ENCODE measurements at places on chromosomes 5 and 9.

DNA sequence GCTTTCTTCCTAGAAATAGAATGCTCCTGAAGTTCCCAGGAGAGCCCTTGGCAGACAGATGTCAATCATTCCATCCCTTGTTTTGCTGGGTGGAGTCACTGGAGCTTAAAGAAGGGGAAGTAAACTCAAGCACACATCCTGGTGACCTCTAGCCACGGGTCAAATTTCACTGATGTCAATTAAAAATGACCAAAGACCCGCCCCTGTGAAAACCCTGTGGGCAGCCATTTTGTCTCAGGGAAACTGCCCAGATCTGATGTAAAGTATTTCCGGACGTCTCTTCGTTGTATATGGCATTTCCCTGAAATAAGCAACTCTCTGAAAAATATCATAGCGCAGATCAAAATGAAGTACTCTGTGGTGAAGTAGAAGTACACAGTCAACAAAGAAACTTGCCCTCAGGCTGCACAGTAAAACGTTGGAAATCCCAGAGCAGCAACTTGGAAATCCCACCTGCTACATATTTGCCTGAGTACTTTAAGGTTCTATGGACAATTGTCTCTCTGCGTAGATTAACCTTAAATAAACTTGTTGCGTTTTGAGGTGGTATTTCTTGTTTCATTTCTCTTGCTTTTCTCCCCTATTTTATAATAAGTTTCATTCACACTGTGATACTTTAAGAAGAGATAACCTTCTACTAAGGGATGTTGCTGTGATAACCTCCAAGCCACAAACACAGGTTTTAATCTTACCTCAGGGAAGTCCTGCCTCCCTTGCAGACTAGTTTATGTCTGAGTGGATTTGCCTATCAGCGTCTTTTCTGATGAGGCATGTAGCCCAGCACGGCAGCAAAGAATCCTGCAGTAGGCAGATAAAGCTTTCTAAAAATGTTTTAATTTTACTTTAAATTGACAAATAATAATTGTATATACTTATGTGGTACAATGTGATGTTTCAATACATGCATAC lies 60.9 kb upstream of the PIP5K1B start:
- DNase-seq = no peak

DNA sequence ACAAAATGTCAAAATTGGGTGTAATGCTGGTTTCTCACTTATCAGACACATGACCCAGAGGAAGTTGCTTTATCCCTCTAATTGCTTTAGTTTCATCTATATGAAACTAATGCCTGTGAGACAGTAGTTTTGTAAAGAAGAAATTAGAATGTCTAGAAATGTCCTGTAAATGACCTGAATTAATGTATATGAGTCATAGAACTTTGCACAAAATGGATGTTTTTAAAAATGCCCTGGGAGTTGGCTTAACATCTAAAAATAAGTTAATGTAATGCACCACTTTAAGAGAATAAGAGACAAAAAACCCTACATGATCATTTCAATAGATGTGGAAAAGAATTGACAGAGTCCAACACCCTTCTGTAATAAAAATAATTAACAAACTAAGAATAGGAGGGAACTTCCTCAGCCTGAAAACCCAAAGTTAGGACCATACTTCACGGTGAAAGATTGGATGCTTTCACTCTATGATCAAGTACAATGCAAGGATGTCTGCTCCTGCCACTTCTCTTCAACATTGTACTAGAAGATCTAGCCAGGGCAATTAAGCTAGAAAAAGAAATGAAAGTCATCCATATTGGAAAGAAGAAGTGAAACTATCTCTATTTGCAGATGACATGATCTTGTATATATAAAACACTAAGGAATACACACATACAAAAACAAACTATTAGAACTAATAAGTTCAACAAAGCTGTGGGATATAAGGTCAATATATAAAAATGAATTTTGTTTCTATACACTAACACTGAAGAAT lies 117.9 kb downstream of the MELK start:
- no peak for DNase-seq

DNA sequence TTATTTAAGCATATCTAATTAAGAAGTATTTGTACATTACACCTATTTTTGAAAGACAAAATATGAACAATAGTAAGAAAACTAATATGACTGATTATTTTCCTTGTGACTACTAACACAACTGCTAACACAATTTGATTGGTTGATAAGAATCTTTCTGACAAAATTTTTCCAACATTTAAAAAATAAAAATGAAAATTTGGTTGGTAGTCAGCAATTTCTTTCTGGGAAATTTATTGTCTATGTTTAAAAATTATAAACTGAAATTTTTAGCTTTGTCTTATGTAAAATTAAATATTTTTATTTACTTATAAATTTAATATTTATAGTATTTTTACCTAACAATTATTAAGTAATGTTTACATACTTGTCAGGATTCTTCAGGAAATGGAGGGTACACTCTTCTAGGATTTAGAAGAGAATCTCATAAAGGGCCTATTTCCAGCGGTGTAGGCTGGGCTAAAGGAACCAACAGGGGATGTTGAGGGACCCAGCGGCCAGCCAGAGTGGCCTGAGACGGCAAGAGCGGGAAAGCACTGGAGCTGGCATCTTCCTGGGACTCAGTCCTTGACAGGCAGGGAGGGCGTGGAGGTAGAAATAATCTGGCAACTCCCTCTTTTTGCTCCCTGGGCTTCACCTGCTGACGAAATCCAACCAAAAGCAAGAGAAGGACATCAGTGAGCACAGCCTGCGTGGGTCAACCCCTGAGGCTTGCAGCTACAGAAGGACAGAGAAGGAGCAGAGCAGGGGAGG lies 14.7 kb upstream of the FAM120A start:
- no peak for DNase-seq

- DNase-seq = peak; percentile 31
Measured at GRCh38 chr5:135332519-135333150, 66.4 kb downstream of the MACROH2A1 start.

DNA sequence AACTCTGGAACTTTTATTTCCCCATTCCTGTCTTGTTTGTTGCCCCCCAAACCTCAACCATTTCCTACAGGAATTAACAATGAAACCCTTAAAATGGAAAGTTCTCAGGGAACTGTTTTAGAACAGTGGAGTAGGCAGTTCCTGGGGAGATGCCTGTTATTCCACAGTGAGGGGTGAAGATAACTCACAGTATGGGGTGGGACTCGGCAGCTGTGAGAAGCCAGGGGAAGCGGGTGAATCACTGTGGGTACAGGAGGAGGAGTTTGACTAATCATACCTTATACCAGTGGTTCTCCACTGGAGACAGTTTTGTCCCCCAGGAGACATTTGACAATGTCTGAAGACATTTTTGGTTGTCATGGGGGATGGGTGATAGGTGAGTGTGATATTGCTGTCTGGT lies 36.9 kb upstream of the GLRA1 start:
- DNase-seq = no peak

GRCh38 chr5:11319836-11320580 lies 559.0 kb upstream of the DAP start:
- DNase-seq = no peak

DNA sequence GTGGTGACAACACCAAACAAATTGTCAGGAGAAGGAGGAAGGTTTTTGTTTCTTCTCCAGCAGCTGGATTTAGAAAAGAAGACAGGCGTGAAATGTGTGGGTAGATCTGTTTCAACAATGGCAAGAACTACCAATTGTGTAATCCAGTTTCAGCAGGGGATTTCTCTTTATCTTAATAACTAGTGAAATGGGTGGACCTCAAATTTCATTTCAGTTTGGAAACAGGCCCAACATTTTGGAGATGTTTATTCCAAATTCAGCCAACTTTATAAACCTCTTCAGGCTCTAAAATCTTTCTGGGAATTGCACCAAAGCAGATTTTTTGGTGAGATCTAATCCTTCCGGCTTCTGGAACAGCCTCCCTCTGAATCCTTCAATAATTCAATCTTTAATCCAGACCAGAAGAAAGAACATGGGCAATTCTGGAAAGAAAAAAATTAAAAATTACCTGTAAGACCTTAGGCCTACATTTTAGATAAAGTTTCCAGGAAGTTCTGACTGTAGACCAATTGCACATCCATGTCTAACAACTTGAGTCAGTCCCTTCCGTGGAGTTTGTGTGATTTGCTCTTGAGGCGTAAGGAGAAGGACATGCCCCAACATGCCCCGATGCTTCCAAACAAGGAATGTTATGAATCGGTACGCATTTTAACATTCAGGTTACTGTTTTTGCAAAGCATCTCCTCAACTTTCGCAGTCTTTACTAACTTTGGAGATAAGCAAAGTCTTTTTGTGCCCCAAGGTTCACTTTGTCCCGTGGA lies 423.6 kb downstream of the IRX1 start:
- DNase-seq = no peak

- no peak for DNase-seq
Measured at GRCh38 chr5:163565492-163565891, 60.1 kb downstream of the MAT2B start.

DNA sequence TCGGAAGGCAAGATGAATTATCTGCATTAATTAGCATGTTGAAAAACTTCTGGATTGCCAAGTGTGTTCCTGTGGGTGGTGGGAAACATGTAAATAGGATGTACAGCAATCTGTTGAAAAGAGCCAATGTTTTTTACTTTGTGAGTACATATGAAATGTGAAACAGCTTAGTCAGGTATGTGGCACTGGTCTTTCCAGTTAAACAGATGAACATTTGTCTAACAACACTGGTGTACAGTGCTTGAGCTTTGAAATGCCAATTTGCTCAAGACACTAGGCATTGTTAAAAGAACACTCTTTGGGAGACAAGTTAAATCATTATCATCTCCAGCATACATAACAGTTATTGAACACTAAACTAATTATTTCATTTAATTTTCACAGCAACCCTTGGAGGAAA lies 107.3 kb upstream of the SLC24A2 start:
- no peak for DNase-seq

DNA sequence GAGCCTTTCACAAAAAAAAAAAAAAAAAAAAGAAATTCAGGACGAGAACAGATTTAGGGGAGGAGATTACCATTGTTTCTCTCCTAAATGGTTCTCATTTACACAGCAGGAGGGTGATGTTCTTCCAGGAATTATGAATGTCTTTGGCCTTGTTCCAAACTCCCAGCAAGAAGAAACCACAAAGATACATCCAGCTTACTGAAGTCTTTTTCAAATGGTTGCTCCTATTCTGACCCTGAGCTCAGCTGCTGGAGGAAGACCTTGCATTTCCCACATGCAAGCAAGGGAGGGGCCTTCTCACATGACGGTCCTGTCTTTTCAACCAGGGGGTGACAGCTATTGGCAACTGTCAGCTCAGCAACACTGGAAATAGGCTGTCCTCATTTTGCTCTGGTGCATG lies 203.0 kb upstream of the VLDLR start:
- no peak for DNase-seq

DNA sequence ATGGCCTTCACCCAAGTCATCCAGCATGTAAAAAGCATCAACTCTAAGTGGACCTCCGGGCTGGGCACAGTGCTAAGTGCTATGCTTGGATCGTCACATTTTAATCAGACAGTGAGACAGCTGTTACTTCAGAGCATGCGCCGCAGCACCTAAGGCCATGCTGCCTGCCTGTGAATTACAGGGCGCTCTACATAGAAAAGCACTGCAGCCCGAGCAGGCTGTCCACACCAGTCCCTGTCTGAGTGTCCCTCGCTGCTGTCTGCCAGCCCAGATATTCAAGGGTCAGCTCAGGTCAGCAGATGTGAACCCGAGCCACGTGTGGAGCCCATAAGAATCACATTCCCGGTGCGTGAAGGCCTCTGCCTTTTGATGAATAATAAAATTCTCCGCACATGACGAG lies 37.1 kb downstream of the AK8 start:
- DNase-seq = no peak

DNA sequence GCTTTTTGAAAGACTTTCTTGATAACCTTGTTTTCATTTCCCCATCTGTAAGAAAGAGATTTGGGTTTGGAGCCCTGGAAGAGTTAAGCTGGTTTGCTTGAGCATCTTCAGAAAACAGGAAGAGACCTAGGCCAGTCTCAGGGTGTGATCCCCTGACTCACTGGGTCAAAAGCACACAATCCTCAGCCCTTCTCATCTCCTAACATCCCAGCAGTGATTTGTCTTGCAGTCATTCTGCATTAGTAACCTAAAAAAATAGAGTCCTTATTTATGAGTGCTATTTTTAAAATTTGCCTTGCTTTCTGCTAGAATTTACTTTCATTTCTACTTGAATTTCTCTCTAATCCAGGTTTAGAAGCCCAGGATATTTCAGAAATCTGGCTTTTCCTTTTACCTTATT lies 16.4 kb upstream of the ARSB start:
- no peak for DNase-seq

- DNase-seq = no peak
Measured at GRCh38 chr5:32098291-32098690, 75.8 kb downstream of the GOLPH3 start.
